ENCODE measurements at places on chromosomes 5 and 9.

GRCh38 chr9:109349421-109349846 lies 28.6 kb upstream of the EPB41L4B start:
- DNase-seq, result no peak

GRCh38 chr9:18233776-18234445 lies 240.0 kb upstream of the ADAMTSL1 start:
- no peak for DNase-seq

DNA sequence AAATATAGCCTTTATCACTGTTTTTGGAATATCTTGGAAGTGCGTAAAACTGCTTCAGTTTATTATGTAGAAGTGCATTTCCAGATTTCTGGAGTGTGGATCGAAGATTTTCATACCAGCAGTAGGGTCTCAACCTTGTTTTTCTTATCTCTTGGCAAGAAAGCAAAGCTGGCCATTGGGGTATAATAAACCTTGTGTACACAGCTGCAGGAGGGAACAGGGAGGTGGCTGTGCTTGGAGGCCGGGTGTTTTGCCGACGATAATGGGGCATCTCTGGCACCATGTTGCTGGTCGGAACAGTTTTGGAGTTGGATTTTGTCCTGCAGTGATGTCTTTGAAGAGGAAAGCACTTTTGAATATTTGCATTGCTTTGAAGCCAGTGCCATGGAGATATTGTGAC lies 308.8 kb upstream of the DMRT1 start:
- no peak for DNase-seq

- DNase-seq, result no peak
These were observed 790 bp upstream of the IARS1 start for GRCh38 chr9:92294297-92294676.

DNA sequence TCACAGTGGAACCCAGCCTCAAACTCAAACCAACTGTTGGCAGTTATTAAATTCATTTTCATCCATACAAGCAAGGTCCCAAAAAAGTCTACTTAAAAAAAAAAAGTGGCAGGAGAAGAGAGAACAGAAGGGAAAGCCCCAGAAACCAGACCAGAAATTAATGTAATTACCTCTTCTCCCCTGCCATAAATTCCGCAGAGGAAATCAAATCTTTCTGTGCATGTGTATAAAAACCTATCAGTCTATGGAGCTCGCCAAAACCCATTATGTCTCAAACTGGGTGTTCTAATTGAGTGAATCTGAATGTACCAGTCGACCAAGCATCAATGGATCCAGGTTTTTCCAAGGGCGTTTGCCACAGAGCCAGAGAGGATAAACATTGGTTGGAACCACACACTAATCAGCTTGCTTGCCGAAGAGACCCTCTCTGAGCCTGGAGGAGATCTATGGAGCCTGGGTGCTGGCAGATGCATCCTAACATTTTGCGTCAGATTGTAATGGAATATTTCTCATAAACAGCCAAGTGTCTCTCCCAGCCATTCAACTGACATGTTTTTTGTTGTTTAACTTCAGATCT lies 7.9 kb upstream of the HAND1 start:
- DNase-seq, result no peak

- no peak for DNase-seq
These were observed 38.4 kb downstream of the CDKL3 start for GRCh38 chr5:134328619-134329018.

DNA sequence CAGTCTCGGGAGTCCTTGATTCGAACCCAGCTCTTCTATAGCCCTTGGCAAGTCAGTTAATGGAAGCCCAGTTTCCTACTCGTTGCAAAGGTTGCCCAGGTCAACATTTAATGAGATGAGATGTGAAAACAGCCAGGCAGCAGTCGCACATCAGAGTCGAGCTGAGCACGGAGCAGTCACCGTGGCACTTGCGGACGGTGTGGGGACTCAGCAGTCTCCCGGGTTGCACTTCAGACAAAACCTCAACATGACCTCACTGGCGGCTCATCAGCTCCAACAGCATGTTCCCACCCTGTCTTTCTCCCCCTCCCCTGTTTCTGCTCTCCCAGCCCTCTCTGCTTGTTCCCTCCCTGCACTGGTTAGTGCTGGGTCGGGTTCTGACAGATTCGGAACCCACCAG lies 35.8 kb downstream of the UBE2QL1 start:
- DNase-seq, result no peak

DNA sequence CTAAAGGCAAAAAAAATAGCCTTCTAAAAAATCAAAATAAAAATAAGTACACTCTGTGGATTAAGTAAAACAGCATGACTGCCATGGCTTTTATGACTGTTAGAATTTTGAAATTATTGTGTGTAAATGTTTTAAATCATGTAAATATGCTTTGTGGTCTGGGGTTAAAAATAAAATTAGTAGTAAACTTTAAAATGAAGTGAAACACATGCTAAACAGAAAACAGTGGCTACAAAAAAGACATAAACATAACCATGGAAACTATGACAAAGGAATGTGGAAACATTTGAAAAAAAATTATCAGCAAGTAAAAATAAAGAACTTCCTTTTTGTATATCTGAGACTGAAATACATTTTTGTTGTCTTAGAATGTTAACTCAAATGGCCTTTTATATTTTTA lies 134.5 kb upstream of the SPEF2 start:
- DNase-seq, result no peak

GRCh38 chr9:36398745-36399144 lies 1.3 kb downstream of the RNF38 start:
- DNase-seq, result no peak

DNA sequence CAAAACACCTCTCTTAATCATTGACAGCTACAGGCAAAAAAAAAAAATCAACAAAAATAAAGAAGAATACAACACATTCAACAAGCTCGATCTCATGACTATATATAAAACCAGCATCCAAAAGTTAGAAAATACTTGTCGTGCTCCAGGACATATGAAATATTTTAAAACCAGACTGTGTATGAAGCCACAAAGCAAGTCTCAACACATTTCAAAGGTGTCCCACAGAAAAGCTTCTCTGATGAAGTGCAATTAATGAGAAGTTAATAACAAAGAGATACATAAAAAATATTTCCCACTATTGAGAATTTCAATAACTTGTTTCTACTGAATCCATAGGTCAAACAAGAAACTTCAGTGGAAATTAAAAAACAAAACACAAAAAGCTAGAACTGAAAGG lies 178.7 kb downstream of the PLK2 start:
- DNase-seq, result no peak

- DNase-seq, result no peak
These were observed 108.5 kb downstream of the NFIB start for GRCh38 chr9:14205463-14205862.

DNA sequence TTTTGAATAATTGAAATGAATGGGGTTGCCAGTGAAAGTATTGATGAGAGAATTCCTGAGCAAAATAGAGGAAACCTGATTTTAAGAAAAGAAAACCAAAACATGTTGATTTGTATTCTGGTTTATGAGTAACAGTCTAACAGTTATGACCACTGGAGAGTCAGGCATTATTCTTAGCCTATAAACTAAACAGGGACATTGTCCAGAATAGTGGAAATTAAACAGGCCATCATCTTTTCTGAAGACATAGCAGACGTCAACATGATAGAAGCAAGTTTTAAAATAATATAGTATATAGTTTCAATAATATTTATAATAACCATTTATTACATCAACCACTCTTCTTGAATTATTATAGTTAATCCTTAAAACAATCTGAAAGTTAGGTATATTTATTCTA lies 178.3 kb upstream of the MPDZ start:
- DNase-seq, result no peak

DNA sequence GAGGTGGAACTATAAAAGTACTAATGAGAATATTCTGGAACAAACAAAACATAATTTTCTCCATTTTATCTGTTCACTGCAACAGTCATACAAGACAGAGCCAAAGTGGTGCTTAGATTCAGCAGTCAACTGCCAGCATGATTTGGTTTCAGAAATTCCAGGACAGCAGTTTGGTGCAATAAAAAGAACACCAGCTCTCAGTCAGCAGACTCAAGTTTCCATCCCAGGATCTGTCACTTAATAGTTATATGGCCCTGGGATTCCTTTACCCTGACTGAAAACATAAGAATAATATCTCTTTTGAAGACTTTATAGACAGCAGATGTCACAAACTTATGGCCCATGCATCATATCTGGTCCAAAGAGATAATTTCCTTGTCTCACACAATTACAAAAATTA lies 92.8 kb upstream of the RASEF start:
- no peak for DNase-seq

Measured in smooth muscle cell of the brain vasculature (primary cell).